ENCODE measurements at places on chromosomes 3 and 15.

DNA sequence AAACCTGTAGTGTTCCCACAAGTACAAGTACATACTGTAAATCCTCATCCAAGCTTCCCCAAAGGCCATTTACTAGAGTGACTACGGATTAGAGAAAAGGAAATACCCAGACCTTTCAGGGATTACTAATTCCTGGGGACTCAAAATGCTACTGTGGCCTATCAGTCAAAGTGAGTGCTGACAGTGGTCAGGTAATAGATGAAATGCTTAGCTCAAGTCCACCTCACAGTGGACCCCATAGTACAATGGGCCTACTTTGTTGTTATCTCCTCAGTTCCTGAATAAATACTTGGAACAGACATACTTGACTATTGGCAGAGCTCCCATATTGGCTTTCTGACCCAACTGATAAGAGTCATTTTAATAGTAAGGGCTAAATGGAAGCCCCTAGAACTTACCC is 61.6 kb downstream of the MAP4 start:
- DNase-seq = no peak

- DNase-seq = no peak
Observed at GRCh38 chr3:13219077-13219901, 146.1 kb upstream of the IQSEC1 start.

- DNase-seq = no peak
Observed at GRCh38 chr3:152591515-152591914, 243.4 kb upstream of the P2RY1 start.

DNA sequence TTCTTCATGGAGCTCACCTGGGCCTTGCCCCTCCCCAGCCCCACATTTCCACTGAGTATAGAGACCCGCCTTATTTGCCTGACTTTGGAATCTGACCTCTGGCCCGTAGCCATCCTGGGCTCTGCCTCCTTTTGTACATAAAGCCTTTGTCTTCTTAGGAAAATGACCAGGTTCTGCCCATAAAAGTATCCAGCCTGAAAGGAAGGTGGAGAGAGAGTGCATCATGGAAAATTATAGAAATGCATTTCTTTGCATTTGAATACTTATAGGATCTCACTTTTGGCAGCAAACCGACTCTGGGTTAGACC is 3.6 kb upstream of the SH2D7 start:
- no peak for DNase-seq

DNA sequence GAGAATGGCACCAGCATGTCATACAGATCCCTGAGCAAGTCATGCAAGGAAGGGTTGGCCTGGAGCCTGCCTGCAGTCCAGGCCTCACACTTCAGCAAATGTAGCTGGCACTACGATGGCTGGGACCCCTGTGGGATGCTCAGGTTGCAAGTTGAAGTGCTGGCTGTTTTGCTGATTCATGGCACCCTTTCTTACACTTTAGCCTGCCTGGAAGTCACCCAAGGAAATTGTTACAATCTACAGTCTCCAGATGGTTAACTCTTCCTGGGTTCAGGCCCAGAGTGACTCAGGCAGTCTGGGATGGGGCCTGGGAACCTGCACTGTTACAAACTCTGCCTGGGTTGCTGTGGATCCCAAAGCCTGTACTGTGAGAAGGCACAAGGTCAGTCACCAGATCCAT is 91.0 kb upstream of the SLC6A11 start:
- DNase-seq = no peak

DNA sequence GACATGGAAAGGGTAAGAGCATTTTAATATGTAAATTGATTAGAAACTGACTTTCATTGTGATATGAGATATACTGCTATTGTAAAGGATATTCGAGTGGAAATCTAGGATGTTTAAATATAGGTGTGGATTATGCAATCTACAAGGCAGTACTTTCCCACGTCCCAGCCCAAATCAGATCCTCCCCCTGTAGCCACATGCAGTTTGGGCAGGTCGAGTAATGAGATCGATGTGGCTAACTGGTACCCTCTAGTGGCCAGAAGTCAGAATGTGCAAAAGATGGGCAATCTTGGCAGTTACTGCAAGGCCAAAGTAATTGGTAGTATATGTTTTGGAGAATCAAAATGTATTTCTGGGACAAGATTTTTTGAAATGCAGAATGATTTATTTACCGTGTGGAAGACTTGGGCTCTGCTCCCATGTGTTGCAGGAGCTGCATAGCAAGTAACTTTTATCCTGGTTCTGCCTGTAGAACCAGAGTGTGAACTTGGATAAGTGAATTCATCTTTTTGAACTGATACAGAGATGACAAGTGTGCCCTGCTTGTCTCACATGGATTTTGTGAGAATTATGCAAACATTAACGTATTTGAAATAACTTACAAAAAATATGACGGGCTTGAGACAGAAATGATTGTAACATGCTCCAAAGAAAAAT is 94.5 kb upstream of the ADAMTSL3 start:
- peak; percentile 21 for DNase-seq

- DNase-seq = no peak
Observed at GRCh38 chr15:96362011-96362754, 31.7 kb downstream of the NR2F2 start.

DNA sequence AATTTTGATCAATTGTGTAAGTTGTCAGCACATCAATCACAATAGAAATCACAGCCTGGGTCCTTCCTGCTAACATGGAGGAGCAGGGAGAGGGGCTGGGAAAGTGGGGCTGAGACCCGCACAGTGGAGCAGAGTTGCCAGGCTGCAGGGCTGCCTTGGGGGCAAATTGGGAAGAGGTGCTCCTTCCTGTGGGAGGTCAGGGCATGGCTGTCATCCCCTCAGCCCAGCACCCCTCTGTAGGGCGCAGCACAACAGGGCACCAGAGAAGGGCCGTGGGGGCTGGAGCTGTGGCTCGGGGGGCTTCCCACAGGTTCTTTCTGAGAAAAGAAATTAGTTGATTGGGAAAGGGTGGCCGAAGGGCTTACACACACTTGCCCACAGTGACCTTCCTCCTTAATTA is 126.3 kb downstream of the NSMCE3 start:
- no peak for DNase-seq

DNA sequence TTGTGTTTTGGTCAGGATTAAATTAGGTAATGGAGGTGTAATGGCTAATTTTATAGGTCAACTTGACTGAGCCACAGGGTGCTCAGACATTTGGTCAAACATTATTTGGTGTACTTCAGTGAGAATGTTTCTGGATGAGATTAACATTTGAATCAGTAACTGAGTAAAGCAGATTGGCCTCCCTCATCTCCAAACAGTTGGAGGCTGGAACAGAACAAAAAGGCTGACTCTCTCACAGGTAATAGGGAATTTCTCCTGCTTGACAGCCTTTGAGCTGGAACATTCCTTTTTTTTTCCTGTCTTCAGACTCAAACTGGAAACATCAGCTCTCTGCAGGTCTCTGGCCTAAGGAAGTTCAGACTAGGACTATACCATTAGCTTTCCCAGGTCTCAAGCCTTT is 280.7 kb downstream of the ZBTB20 start:
- DNase-seq = no peak

DNA sequence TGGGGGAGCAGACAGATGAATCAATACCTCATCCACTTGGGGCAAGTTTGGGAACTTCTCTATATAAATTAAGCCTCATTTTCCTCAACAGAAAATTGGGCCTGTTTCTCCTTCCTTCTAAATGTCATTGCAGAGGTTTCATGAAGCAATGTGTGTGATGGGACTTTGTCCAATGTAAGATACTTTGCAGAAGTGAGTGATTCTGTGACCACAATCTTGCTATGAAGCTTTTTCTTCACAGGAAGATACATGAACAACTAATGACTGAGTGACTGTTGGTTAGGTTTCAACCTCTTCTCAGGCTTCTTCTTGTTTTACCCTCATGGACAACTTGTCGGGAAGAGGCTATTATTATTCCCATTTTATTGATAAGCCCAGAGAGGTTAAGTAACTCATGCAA is 11.0 kb downstream of the TMEM45A start:
- DNase-seq = no peak

DNA sequence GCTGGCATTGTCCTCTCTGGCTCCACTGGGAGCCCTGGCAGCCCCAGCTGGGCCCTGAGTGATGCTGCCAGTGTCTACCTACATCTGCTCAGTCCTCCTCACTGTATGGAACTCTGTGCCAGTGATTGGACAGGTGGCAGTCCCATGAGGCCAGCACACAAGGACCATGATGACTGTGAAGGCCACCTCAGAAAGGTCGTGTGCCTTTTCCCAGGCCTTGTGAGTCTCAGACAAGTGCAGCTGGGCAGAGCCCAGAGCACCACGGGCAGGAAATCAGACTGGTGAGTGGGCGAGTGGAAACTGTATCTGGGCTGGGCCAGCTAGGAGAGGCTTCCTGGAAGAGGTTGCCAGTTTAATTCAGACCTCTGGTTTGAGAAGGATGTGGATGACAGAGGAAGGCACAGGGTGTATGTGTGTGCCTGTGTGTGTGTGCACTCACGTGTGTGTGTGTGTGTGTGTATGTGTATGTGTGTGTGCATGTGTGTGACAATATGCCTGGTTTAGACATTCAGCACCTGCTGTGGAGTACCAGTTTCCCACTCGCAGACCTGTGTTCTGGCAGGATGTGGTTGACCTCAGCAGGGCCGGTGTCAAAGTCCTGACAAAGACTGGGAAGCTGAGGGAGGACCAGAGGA is 7.0 kb downstream of the MAPKAPK3 start:
- no peak for DNase-seq

GRCh38 chr15:42808913-42809312 is 72.0 kb upstream of the CDAN1 start:
- no peak for DNase-seq
